ENCODE measurements at places on chromosomes 11 and 22.

DNA sequence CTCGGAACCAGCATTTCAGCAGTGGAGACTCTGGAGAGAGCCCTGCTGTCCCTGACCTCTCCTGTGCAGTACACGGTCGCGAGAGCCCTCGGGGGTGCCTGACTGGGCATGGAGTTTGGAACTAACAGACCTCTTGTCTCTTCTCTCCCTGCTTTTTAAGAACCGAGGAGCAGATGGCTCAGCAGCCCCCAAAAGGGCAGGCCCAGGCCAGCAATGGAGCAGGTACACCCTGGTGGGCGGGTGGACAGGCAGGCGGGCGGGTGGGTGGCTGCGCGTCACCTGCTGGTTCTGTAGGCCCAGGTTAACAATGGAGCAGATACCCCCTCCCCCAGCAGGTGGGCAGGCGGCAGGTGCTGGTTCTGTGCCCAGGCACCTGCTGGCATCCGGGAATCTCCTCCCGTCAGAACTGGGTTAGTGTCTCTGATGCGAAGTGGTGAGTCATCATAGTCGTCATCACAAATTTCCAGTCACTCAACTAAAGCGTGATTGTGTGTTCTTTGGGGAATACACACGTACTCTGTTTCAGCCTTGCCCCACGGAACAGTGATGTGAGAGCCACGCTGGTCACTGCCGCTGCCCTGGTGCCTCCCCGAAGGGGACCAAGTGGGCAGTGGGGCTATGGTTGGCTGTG lies 41.1 kb downstream of the GRAMD4 start:
- no peak for DNase-seq

GRCh38 chr11:24965748-24966147 lies 468.9 kb downstream of the LUZP2 start:
- DNase-seq = no peak

- DNase-seq = no peak
Measured at GRCh38 chr22:32396746-32397145, 15.3 kb downstream of the RTCB start.

GRCh38 chr22:40024201-40025061 lies 29.7 kb downstream of the FAM83F start:
- DNase-seq = peak; percentile 66

DNA sequence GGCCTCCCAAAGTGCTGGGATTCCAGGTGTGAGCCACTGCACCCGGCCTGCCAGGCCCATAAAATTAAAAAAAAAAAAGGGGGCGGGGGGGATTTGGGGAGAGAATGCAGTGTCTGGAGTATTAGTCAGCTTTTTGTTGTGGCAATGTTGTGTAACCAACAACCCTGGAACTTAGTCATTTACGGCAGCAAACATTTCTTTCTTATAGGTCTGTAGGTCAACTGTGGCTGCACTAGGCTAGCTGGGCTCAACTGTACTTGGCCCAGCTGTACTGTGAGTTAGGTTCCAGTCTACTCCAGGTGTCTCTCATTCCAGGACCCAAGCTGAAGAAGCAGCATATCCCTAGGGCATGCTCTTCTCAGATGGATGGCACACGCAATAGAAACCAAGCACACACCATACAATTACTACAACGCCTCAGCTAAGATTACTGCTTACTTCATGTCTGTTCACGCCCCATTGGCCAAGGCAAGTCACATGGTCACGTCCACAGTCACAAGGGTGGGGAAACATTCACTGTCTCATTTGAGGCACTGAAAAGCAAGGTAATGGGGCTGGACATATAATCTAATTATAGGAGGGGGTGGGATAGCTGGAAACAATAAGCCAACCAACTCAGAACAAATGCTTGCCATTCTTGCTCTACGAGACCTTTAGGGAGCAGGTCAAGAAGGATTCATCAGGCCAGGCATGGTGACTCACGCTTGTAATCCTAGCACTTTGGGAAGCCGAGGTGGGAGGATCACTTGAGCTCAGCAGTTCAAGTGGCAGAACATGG lies 10.4 kb upstream of the SPINDOC start:
- DNase-seq = no peak

DNA sequence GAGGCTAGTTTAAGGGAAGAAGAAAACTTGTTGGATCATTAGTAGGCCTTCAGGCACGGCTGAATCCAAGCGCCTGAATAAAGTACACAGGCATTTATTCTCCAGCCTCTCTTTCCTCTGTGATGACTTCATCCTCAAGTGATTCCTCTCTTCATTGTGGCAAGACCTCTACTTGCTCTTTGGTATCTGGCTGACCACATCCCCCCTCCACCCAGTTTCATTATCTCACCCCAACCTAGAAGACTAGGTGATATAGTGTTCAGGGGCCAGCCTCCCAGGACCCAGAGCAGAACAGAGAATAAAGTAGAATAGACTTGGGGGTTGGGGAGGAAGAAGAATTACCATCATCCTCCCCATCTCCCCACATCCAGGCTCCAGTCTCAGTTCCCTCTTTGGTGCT lies 189.3 kb downstream of the MIAT start:
- no peak for DNase-seq

DNA sequence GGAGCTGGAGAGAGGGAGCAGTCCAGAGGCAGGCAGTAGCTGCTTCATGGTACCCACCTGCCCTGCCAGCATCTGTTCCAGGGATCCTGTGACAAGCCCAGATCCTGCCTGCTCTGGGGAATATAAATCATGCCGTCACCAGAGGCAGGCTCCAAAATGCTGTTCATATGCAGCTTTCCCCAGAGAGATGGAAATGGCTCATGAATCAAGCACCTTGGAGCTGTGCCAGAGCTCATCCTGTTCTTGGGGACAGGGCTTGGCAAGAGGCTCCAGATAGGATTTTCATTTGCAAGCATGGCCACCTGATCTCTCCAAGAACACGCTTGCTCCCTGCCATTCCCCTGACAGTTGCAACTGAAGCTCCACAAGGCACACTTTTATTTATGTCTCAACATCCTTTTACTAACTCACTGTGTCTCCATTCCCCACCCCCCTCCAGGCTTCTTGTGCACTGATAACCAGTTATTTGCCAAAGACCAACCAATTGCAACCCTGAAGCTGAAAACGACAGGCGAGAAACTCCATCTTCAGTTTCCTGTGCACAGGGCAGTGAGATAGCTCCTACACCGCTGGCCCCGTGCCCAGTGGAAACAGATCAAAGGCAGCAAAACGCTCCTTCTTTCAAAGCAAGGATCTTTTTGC lies 115.8 kb upstream of the PITPNB start:
- peak; percentile 79 for DNase-seq

DNA sequence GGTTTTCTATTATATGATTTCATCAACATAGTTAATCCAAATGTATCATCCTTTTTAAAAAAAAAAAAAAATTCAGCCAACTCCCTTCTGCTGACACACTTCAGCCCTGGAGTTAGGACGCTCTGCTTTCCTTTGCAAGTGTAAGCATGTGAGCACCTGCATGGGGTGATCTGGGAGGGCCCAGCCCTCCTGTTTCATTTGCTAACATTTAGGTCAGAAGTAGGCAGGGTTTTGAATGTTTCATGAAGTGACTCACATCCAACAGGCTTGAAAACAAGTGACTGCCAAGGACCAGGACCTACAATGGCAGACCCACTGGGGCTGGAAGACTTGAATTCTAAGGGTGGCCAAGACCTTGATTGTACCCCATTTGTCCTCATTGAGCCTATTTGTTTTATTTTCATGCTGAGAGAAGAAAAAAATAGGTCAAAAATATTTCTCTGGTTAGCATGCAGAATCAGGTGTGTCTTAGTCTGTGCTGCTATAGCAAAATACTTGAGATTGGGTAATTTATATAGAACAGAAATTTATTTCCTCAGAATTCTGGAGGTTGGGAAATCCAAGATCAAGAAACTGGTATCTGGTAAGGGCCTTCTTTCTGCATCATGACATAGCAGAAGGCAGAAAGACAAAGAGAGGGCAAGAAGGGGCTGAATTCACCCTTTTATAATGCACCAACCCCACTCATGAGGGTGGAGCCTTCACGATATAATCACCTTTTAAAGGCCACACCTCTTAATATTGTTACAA lies 137.6 kb downstream of the CD44 start:
- peak; percentile 64 for DNase-seq

DNA sequence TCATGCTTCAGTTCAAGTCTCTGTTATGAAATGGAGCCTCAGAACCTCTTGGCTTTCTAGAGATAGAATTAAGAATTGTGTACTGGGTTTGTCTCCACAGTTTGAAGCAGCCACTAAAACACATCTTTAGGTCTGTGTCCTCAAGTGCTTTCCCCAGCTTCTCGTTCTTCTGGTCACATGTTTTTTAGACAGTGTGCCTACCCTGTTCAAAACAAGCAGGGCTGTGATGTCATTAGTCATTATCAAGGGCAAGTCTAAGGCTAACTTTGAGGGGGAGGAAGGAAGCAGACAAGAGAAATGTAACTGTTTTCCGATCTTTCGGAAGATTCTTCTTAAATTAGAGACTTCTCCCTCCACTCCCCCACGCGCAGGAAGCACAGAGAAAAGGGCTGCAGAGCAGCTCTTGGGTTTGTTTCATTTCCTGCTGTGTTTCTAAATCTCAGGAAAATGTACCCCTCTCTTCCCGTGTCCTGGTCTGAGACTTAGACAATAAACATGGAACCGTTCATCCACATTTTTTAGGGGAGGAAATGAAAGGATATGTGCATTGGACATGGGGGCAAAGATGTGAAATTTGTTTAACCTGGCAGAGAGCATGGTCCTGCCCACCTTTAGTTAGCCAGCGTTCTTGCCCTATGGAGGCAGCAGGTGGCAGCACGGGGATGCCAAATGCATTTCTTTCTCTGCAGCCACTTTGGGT lies 3.1 kb downstream of the AKIP1 start:
- no peak for DNase-seq

- DNase-seq = no peak
Measured at GRCh38 chr11:110097459-110098012, 4.3 kb downstream of the ZC3H12C start.

- DNase-seq = no peak
Measured at GRCh38 chr11:83035070-83035854, 36.4 kb downstream of the RAB30 start.

DNA sequence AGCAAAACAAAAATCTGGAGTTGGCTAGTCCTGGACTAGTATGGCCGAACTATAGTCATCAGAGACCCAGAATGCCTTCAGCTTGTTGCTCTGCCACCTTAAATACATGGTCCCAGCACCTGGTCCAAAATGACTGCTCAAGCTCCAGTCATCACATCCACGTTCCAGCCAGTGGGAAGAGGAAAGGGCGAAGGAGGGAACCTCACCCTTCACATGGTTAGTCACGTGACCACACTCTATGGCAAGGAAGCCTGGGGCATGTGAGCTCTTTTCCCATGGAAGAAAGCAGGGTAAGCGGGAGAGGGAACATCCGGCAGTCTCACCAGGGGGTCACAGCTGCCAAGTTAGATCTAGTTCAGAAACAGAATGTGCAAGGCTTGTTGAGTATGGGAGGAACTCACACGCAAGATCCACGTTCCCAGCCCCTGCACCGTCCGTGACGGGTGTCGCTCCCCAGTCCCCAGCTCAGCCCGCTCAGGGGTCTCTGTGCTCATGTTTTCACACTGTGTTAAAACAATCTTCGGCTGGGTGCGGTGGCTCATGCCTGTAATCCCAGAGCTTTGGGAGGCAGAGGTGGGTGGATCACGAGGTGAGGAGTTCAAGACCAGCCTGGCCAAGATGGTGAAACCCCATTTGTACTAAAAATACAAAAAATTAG lies 1.9 kb upstream of the ANO9 start:
- no peak for DNase-seq

DNA sequence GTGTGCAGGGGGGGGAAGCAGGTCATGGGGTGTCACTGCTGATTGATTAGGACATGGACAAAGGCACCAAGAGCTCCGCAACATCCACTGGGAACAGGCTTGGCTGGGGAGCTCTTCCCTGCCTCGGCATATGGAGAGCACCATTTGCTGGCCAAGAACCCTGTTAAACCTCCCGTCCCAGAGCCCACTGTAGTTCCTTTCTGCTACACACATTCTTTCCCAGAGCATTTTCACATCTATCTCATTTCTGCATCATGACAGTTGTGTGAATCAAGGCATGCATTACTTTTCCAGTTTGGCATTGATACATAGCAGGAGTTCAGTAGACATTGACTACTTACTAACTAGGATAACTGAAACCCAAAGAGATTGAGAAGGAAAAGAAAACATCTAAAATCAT lies 333.4 kb upstream of the B3GAT1 start:
- peak; percentile 15 for DNase-seq

GRCh38 chr11:17353821-17354600 lies 2.4 kb downstream of the NCR3LG1 start:
- DNase-seq = no peak

GRCh38 chr11:102473543-102473942 lies 21.0 kb upstream of the TMEM123 start:
- DNase-seq = peak; percentile 72

DNA sequence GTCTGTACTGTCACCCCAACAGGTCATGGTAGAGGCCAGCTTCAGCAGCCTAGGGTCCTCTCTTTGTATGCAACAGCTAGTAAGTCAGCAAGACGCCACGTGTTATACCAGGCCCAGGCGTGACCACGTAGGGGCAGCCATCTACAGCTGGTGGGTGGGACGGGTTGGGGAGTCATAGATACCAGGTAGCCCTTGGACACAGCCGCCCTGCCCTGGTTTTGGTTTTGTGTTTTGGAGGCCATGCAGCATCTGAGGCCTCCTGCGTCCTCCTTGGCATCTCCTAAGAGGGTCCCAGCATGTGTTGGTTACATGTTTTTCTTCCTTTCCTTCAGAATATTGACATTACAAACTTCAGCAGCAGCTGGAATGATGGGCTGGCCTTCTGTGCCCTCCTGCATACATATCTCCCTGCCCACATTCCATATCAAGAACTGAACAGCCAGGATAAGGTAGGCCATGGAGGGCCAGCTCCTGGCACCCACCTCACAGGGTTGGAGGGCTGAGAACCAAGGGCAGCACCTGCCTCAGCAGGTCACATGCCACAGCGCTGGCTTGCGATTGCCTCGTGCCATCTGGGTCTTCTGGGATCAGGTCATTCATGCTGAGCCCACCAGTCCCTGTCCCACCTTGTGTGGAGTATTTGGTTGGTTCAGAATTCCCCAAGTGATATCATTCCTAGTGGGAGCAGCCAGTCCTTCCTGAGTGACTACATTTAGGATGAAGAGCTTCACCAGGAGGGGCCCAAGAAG lies 16.0 kb upstream of the ADORA2A start:
- DNase-seq = no peak

GRCh38 chr11:104105155-104105554 lies 58.8 kb downstream of the PDGFD start:
- no peak for DNase-seq

DNA sequence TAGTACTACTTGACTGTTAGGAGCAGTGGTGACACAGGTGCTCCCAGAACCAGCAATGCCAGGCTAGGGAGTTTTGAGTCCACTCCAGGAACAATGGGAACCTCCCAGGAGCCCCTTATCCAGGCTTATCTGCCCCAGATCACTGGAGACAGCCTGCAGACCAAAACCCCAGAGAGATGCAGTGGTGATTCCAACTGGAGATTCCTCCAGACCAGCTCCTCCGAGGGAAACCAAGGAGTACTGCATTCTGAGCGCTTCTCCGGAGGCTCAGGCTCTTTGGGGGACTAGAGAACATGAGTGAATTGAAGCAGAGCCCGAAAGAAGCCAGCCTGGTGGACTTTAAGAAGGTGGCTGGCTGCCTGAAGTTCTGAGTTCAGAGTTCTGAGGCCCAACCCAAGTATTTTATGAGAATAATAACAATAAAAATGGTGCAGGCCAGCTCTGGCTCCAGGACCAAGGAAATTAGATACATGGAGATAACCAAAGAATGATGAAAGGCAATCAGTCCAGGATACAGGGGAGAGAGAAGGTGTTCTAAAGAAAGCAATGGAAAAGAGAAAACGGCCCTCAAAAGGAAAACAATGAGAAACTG lies 1.3 kb upstream of the TMEM25 start:
- DNase-seq = no peak

- DNase-seq = no peak
Measured at GRCh38 chr11:67051180-67051893, 5.3 kb upstream of the RHOD start.
